ENCODE measurements at places on chromosomes 12 and 14. TPM values are rescaled to one million over a fixed set of nuclear protein-coding genes. Genes with fewer than 3 reads are reported as not detected.

Gene KCNA5
- total RNA-seq: 20.2 TPM

DNA sequence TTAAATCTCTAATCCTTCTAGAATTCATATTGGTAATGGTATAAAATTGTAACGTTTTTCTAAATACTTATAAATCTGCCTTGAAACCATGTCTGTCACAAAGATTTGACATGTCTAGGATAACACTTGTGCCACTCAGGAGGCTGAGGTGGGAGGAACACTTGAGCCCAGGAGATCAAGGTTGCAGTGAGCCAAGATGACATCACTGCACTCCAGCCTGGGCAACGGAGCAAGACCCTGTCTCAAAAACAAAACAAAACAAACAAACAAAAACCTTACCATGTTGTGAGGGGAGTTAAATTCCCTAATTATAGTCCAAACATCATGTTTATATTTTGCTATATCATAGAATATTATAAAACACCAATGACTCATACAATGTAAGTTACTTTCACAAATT, 317.5 kb upstream of the SOX5 start:
- no peak overlapping the region for H3K4me3 ChIP-seq
- no peak overlapping the region for H3K27ac ChIP-seq

GRCh38 chr14:21231020-21231652, 38.1 kb downstream of the HNRNPC start:
- H3K4me3 ChIP-seq: no peak overlapping the region
- no peak overlapping the region for H3K27ac ChIP-seq
- H3K4me1 ChIP-seq: peaks cover 54% of the 10 kb centered on the region

DNA sequence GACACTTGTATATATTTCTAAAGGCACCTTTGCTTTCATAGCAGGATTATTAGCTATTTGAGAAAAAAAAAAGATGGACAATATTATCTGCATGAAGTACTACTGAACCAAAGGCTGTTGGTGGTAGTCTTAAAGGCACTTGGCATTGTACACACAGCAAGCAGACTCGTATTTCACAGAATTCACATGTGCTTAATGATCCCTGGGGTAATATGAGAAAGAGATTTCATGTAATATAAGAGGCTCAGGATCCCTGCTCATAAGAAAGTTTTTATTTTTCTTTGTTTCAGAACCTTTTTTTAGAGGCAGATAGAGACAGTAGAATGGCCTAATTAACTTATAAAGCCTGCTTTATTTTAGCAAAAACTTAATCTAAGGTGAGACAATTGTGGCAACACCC, 59.5 kb downstream of the SYNE2 start:
- no peak for DNase-seq
- no peak overlapping the region for H3K4me3 ChIP-seq
- H3K36me3 ChIP-seq: no peaks in the 10 kb centered on the region
- no peak overlapping the region for H3K27ac ChIP-seq
- H3K4me1 ChIP-seq: no peaks in the 10 kb centered on the region

Gene TBC1D30
- total RNA-seq: 0.66 TPM

Gene NTS
- total RNA-seq: not detected

Gene CLSTN3
- 41.5 TPM for total RNA-seq

DNA sequence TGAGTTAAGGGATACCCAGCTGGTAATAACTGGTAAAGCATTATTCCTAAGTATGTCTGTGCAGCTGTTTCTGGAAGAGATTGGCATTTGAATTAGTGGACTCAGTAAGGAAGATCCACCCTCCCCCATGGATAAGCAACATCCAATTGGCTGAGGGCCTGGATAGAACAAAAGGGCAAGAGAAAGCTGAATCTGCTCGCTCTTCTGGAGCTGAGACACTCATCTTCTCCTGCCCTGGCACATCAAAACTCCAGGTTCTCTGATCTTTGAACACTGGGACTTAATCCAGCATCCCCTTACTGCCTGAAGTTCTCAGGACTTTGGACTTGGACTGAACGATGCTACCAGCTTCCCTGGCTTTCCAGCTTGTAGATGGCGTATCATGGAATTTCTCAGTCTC, 63.1 kb upstream of the CNOT2 start:
- H3K4me1 ChIP-seq: no peaks in the 10 kb centered on the region
- DNase-seq: no peak
- H3K4me3 ChIP-seq: no peak overlapping the region
- no peak overlapping the region for H3K27ac ChIP-seq
- H3K36me3 ChIP-seq: no peaks in the 10 kb centered on the region

GRCh38 chr12:116656306-116656705, 81.6 kb downstream of the SPRING1 start:
- H3K36me3 ChIP-seq: no peaks in the 10 kb centered on the region
- no peak overlapping the region for H3K4me3 ChIP-seq
- H3K4me1 ChIP-seq: peaks cover 12% of the 10 kb centered on the region
- no peak overlapping the region for H3K27ac ChIP-seq
- H3K27me3 ChIP-seq: no peaks in the 10 kb centered on the region

Gene CMA1
- 1.4 TPM for total RNA-seq

- H3K4me1 ChIP-seq: no peaks in the 10 kb centered on the region
- no peaks in the 10 kb centered on the region for H3K36me3 ChIP-seq
- no peak overlapping the region for H3K4me3 ChIP-seq
Observed at GRCh38 chr12:59792647-59793046, 196.8 kb downstream of the SLC16A7 start.

Gene CHGA
- total RNA-seq: 5.0 TPM

Gene CLEC4D
- total RNA-seq: 0.55 TPM

- peaks cover 17% of the 10 kb centered on the region for H3K4me1 ChIP-seq
- H3K27me3 ChIP-seq: no peaks in the 10 kb centered on the region
- peak; percentile 65 for DNase-seq
- H3K4me3 ChIP-seq: peak within 1 kb of the TSS; percentile 77
- no peaks in the 10 kb centered on the region for H3K36me3 ChIP-seq
Observed at GRCh38 chr12:95790033-95790916, at the start of gene NTN4. TSS of gene NTN4 (minus strand) at chr12:95790764. CDS start at chr12:95790309, 455 bp downstream.

Gene ZNF839
- total RNA-seq: 12.2 TPM

- H3K36me3 ChIP-seq: peaks cover 53% of the 10 kb centered on the region
- H3K4me3 ChIP-seq: no peak overlapping the region
- no peaks in the 10 kb centered on the region for H3K27me3 ChIP-seq
Observed at GRCh38 chr14:91873471-91874415, 6.4 kb upstream of the TC2N start.

Gene STXBP6
- total RNA-seq: 14.3 TPM

Gene ANO4
- total RNA-seq: 3.3 TPM

DNA sequence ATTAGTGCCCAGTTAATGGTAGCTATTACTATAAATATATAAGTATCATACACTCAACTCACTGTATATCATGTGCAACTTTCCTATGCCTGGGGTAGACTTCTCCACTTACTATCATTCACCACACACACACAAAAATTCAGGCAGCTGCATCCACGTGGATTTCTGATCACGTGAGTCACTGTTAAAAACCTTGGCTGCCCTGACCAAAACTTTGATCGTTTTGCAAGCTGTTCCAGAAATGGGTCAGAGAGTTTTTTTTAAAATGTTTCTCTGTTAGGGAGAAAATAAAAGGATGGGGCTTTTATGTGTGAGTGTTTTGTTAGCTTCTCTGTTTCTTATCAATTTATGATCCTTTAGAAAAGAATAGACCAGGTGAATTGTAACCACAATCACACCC, 198.2 kb upstream of the CNOT2 start:
- no peaks in the 10 kb centered on the region for H3K4me1 ChIP-seq
- H3K36me3 ChIP-seq: no peaks in the 10 kb centered on the region
- H3K27ac ChIP-seq: no peak overlapping the region
- no peak overlapping the region for H3K4me3 ChIP-seq

- no peak overlapping the region for H3K4me3 ChIP-seq
- H3K27me3 ChIP-seq: no peaks in the 10 kb centered on the region
- H3K36me3 ChIP-seq: no peaks in the 10 kb centered on the region
Observed at GRCh38 chr14:45247427-45247826, 5.6 kb downstream of the MIS18BP1 start.

GRCh38 chr14:73231981-73232851, 5.1 kb upstream of the PAPLN start:
- peak; percentile 63 for DNase-seq
- no peaks in the 10 kb centered on the region for H3K36me3 ChIP-seq
- peaks cover 5% of the 10 kb centered on the region for H3K27me3 ChIP-seq
- H3K27ac ChIP-seq: no peak overlapping the region
- H3K4me1 ChIP-seq: peaks cover 15% of the 10 kb centered on the region

DNA sequence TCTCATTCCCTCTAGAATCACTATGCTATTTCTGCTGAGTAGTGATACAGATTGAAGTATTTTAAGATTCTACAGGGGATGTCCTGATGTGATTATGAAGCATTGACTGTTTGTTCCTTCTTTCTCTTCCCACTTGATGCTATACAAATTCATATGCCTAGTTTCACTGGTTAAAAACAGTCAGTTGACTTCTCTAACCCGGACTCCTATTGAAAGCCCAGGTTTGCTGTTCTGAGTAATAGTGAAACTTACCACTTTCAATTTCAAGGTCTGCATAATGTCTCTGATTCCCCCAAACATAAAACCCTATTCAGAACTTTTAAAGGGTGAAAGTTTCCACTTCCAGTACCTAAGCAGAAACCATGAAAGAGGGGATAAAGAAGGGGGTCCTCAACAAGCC, 117.7 kb upstream of the RPL10L start:
- H3K4me3 ChIP-seq: no peak overlapping the region
- no peaks in the 10 kb centered on the region for H3K4me1 ChIP-seq
- H3K36me3 ChIP-seq: no peaks in the 10 kb centered on the region
- DNase-seq: no peak

GRCh38 chr14:44339862-44340261, 167.2 kb downstream of the FSCB start:
- H3K27ac ChIP-seq: no peak overlapping the region
- no peak overlapping the region for H3K4me3 ChIP-seq
- no peaks in the 10 kb centered on the region for H3K4me1 ChIP-seq
- no peaks in the 10 kb centered on the region for H3K36me3 ChIP-seq
- no peaks in the 10 kb centered on the region for H3K27me3 ChIP-seq

GRCh38 chr12:2862876-2863275, 6.0 kb upstream of the TEX52 start:
- no peaks in the 10 kb centered on the region for H3K27me3 ChIP-seq
- no peaks in the 10 kb centered on the region for H3K4me1 ChIP-seq
- no peaks in the 10 kb centered on the region for H3K36me3 ChIP-seq
- no peak overlapping the region for H3K4me3 ChIP-seq
- DNase-seq: no peak

Gene CMAS
- total RNA-seq: 23.3 TPM

DNA sequence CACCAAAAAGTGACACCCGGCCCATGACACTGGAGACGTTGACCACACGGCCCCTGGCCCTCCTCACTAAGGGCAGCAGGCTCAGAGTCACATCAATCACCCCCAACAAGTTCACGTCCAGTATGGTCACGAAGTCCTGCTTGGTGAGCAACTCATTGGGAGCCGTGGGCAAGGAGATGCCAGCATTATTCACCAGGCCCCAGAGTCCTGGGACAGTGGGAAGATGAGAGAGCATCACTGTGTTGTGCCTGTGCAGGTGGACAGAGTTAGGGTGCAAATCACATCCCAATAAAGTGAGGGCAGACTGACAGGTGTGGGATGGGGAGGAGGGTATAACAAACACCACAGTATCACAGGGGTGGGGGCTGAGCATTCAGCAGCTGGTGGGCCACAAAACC, 2.5 kb downstream of the RDH16 start:
- no peak for DNase-seq
- H3K36me3 ChIP-seq: no peaks in the 10 kb centered on the region
- no peaks in the 10 kb centered on the region for H3K27me3 ChIP-seq
- H3K27ac ChIP-seq: no peak overlapping the region

Gene BDKRB1
- total RNA-seq: 0.36 TPM

- H3K4me3 ChIP-seq: no peak overlapping the region
- DNase-seq: no peak
- no peaks in the 10 kb centered on the region for H3K4me1 ChIP-seq
- no peaks in the 10 kb centered on the region for H3K27me3 ChIP-seq
Observed at GRCh38 chr14:21093769-21094681, 4.4 kb downstream of the ZNF219 start.

GRCh38 chr14:35401422-35402265, 2.9 kb downstream of the NFKBIA start:
- peak overlapping the region; percentile 99 for H3K4me3 ChIP-seq
- DNase-seq: peak; percentile 75
- H3K36me3 ChIP-seq: peaks cover 37% of the 10 kb centered on the region

Gene SLC25A47
- not detected for total RNA-seq

- no peaks in the 10 kb centered on the region for H3K36me3 ChIP-seq
- DNase-seq: no peak
- no peaks in the 10 kb centered on the region for H3K27me3 ChIP-seq
- no peak overlapping the region for H3K27ac ChIP-seq
Observed at GRCh38 chr12:32671930-32672780, 6.9 kb upstream of the DNM1L start.

- H3K4me1 ChIP-seq: peaks cover 25% of the 10 kb centered on the region
- H3K27ac ChIP-seq: no peak overlapping the region
- no peak overlapping the region for H3K4me3 ChIP-seq
- no peaks in the 10 kb centered on the region for H3K27me3 ChIP-seq
- DNase-seq: no peak
- H3K36me3 ChIP-seq: no peaks in the 10 kb centered on the region
Observed at GRCh38 chr12:15931590-15932053, 20.5 kb downstream of the DERA start.

GRCh38 chr12:93882763-93883162, 205.6 kb downstream of the CRADD start:
- H3K4me3 ChIP-seq: no peak overlapping the region
- no peaks in the 10 kb centered on the region for H3K36me3 ChIP-seq
- no peak overlapping the region for H3K27ac ChIP-seq
- H3K27me3 ChIP-seq: no peaks in the 10 kb centered on the region
- H3K4me1 ChIP-seq: peaks cover 31% of the 10 kb centered on the region

GRCh38 chr12:62170241-62170640, 90.0 kb upstream of the USP15 start:
- no peaks in the 10 kb centered on the region for H3K4me1 ChIP-seq
- no peaks in the 10 kb centered on the region for H3K27me3 ChIP-seq
- no peak overlapping the region for H3K27ac ChIP-seq
- no peak overlapping the region for H3K4me3 ChIP-seq

- no peak overlapping the region for H3K4me3 ChIP-seq
- H3K27ac ChIP-seq: no peak overlapping the region
- H3K4me1 ChIP-seq: peaks cover 33% of the 10 kb centered on the region
- H3K36me3 ChIP-seq: no peaks in the 10 kb centered on the region
Observed at GRCh38 chr12:15712823-15713660, 76.1 kb downstream of the EPS8 start.
